ENCODE measurements at places on chromosomes 6 and 20.

- no peak for DNase-seq
Measured at GRCh38 chr6:24223115-24223919, 97.3 kb downstream of the NRSN1 start.

- DNase-seq = no peak
Measured at GRCh38 chr6:132495604-132496079, 17.3 kb downstream of the STX7 start.

DNA sequence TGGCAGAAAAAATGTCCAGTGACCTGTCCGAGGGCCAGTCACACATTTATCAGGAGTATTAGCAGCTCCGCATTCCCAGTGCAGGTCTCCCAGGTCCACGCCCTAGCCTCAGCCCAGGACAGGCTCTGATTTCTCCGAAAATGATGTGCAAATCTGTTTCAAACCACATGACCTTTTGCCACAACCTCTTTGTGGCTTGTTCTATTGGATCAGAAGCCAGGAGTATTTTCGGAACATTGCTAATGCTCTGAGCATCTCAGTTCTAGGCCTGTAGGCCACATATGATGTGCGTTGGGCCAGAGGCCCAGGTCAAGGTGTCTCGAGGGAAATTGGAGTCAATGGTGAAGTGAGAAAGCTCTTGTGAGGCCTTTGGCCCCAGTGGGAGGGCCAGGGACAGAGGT, 40.4 kb downstream of the SNX5 start:
- DNase-seq = peak; percentile 36

- DNase-seq = peak; percentile 63
Measured at GRCh38 chr6:151389618-151390275, 1.6 kb downstream of the ZBTB2 start.

DNA sequence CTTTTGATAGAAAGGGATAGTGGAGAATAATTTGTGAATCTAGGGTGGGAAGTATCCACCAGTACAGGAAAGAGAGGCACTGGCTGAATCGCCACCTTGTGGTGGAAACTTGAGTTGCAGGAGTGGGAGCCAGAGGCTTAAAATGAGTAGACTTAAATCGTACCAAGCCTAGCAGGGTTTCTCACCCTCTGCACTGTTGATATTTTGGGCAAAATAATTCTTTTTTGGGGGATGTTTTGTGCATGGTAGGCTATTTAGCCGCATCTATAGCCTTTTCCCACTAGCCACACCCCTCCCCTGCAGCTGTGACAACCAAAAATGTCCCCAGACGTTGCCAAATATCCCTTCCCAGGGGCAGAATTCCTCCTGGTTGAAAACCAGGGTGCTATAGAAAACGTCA, 119.1 kb downstream of the DHX35 start:
- peak; percentile 69 for DNase-seq
